ENCODE measurements at places on chromosomes 2 and 18. TPM values are rescaled to one million over a fixed set of nuclear protein-coding genes. Genes with fewer than 3 reads are reported as not detected.

HOXD4 gene
- 4.6 TPM for total RNA-seq

ABCG8 gene
- total RNA-seq: not detected

VIL1 gene
- not detected for total RNA-seq

CDCA7 gene
- total RNA-seq: 0.83 TPM

KCNS3 gene
- total RNA-seq: 0.78 TPM

TRIM54 gene
- total RNA-seq: 0.10 TPM

LONRF2 gene
- 0.52 TPM for total RNA-seq

UGT1A10 gene
- 0.10 TPM for total RNA-seq

MTX2 gene
- 21.7 TPM for total RNA-seq

All from smooth muscle cell of the pulmonary artery (primary cell).